ENCODE measurements at places on chromosomes 3 and 15.

DNA sequence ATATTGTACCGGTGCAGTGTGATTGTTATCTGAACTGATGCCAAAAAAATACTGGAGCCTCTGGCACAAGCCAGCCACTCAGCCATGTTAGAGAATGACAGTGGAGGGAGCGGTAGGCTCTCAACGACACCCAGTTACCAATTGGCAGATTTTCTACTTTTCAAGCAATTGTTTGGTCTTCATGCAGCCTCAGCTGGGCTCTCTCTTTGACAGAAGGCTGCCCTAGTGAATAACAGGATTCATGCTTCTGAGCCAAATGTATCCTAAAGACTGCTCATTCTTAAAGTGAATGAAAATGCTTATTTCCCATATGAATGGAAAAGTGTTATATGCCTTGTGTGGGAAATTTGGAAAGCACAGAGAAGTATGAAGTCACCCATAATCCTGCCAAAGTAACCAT is 261.2 kb upstream of the TRIM42 start:
- DNase-seq = no peak

DNA sequence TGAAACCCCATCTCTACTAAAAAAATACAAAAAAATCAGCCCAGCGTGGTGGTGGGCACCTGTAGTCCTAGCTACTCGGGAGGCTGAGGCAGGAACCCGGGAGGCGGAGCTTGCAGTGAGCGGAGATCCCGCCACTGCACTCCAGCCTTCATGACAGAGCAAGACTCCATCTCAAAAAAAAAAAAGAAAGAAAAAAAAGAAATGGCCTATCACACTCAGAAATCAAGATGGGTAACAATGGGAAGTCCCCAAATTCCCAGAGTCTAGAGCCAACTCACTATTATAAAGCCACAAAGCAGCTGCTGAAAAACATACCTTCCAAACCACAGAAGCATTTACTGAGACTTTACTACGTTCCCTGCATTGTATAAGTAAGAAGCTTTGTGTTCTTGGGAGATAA is 7.5 kb downstream of the HDGFL3 start:
- DNase-seq = no peak

DNA sequence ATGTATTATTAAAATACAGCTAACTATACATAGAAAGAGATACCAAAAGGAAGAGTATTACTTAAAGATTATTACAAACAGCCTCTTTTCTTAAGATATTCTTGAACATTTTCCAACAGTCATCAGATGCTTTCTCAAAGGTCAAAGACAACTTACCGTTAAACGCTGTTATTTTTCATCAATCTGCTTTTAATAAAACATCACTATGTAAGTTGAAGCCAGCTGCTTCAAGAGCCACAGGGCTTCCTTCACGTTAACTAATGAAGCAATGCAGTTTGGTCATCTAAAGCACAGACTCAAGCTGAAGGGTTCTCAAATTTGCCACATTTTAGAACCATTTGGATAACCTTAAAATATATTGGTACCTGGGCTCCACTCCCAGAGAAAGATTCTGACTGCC is 578.8 kb downstream of the ROBO2 start:
- DNase-seq = no peak

DNA sequence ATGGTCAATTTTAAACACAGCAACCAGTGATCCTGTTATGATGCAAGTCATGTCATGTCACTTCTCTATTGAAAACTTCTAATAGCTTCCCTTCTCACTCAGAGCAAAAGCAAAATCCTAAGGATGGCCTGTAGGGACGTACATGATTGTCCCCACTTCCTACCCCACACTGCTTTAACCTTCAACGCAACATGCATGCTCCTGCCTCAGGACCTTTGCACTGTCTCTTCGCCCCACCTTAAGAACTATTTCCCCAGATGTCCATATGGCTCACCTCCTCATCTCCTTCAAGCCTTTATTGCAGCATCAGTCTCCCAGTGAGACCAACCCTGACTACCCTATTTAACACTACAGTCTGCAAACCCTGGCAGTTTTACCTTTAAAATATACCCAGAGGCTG is 214.1 kb upstream of the CHRM5 start:
- no peak for DNase-seq

DNA sequence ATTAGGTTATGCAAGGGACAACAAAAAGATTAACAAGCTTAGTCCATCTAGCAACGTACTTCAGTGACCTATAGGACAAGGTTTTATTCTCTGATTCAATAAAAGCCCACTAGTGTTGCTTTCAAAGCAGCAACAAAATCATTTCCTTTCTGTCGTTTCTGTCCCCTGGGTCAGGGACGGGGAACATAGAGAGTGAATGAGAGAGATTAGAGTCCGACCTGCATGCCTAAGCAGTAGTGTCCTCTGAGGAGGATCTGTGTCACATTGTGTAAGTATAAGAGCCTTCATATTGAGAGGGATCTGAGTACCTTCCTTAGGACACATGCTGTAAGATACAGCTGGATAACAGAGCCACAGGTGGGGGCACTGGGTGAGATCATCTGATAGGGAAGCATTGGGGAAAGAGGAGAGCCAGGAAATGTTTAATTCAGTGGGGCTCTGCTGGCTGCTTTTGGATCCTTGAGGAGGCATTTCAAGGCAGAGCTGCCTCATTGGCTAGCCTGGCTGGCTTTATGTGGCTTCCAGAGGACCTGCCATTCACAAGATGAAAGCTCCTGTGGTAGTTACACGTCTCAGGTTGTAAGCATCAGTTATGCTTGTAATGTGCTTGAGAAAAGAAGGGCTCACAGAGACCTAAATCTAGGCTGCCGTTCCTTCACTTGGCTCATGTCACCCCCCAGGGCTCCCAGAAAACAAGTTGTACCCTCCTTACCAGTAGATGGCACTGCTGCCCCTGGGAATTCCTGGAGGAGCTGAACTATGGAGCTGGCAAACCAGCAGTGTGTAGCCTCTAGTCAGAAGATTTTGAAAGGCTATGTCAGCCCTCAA is 2.7 kb downstream of the TMEM108 start:
- DNase-seq = no peak
